ENCODE measurements at places on chromosomes 4 and X.

DNA sequence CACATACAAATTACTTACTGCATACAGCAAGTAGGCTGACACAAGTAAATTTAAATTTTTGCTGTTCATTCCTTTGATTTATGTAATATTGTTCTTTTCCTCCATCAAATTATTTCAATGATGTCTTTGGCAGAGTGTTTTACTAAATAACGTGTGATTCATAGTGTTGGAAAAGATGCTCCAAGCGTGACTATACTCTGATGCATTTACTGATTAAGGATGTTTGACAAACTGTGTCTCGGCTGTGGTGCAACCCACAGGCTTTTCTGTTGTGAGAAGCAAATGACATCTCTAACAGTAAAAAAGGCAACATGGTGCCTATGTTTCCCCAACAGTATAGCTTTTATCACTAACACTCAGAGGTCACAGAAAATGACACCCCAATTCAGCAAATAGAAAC lies 540.9 kb downstream of the PPP4R3C start:
- no peak for DNase-seq

DNA sequence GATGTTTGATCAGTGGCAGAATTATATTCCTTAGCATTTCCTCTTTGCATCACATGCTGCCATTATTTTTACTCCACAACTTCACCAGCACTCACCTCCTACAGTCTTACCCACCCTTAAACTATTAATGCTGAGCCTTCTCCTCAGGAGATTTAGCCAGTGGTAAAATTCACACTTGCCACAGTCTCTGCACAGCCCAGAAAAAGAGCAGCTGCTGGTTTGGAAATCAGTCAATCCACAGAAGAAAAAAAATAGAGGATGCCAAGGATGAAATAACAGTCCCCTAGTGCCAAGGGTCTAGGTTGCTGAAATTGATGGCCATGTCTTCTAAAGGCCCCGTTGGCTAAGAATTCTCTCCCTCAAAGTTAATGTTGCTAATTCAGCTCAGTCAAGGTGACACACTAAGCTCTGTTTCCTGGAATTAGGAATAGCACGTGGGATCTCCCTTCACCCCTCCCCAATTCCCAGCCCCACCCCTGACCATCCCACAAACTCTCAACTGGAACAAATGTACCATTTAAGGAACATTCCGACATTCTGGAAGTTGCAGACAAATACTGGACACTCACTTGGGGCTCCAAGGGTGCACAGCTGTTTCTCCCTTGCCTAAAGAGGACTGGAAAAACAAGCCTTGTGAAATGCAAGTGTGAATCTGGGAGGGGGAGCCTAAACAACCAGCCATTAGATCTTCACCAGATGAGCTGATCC lies 5.7 kb downstream of the ATP1B4 start:
- no peak for DNase-seq

- DNase-seq = no peak
Observed at GRCh38 chrX:26918631-26919030, 544.5 kb downstream of the PPP4R3C start.

DNA sequence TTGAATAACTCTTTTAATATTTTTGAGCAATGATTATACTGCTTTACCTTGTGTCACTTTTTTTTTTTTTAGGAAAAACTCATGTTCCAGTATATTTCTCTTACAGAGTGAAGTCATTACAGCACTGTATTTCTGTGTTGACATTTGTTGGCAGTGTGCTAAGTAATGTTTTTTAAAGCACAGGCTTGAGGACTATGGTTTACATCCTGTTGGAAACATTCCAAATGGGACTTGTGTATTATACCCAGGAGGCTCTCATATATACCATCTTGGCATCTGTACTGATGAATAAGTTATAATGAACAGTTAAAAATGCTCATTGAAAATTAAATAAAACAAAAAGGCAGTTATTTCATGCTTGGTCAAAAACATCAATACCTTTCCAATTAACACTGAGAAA lies 33.8 kb downstream of the CEP44 start:
- DNase-seq = no peak

DNA sequence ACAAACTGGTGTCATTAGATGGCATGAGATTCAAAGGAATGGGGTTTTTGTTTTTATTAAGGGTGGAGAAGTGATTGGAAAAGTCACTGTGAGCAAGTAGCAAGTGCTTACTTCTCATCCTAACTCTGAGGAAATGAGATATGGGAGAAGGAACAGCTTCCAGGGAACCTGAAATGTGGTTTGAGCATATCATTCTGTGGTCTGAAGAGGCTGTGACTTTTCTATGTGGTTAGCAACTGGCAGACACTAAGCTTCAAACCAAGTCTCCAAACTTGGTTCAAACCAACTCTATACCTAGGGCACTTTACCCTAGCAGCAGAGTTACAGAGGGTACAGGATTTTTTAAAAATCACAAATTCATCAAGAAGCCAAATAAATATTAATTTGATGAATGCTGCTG lies 58.2 kb downstream of the DCLK2 start:
- no peak for DNase-seq
